CD4-positive, alpha-beta T cell treated with Interleukin-1 beta for 1 hour (primary cell): ENCODE measurements at places on chromosomes 1 and 21.

DNA sequence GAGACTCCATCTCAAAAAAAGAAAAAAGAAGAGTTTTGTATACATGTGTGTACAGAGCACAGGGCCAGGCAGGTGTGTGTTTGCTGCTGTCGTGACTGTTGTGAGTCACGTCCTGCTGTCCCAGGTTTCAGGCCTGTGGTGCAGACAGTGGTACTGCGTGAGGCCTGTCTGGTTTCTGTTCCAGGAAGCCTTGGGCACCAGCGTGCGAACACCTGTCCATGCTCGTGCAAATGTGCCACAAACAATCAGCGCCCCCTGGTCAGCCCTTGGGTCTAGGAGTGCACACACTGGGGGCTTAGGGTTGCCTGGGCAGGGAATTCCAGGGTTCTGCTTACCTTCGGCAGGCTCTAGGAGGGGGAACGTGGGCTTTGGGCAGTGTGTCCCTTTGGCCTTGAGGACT is 16.9 kb downstream of the GPR157 start:
- DNase-seq = no peak

DNA sequence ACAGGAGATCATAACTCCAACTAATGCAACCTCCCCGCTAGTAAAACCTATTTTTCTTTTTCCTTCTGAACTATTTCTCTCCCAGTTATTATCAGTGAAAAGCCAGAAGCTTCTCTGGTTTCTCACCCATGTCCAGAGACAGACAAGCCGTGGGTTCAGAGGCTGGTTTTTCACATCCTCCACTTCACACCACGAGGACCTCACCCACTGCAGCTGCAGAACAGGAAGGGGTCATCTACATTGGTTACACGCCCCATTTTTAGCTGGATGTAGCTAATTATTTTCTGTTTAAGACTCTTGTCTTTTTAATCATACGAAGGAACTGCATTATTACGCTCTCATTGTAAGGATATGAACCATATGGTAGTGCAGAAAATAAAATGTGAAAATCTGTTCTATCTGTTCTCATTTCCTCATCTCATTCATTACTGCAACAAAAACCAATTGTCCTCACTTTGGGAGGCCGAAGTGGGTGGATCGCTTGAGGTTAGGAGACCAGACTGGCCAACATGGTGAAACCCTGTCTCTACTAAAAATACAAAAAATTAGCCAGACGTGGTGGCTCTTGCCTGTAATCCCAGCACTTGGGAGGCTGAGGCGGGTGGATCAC is 39.1 kb upstream of the CLDN14 start:
- DNase-seq = no peak

DNA sequence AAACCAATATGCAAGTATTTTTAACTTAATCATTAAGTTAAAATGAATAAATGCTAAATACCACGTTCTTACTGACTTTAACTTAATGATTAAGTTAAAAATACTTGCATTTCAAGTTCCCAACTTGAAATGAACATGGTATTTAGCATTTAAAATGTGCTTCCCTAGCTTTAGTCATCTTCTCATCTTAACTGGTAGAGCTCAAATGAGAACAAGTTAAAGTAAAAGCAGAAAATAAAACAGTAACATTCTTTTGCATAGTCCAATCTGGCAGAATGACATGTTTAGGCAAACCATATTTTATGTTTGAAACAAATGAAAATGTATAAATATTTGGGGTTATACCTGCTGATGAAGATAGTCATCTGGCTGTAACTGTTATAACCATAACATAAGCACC is 186.0 kb downstream of the APP start:
- no peak for DNase-seq

GRCh38 chr1:10514490-10515235 is 39.9 kb downstream of the PEX14 start:
- peak; percentile 55 for DNase-seq

- no peak for DNase-seq
Observed at GRCh38 chr1:222931023-222931422, 116.2 kb downstream of the DISP1 start.

GRCh38 chr1:7857985-7858384 is 5.1 kb upstream of the UTS2 start:
- DNase-seq = no peak

GRCh38 chr1:152398812-152399698 is 15.0 kb downstream of the CRNN start:
- DNase-seq = peak; percentile 17

DNA sequence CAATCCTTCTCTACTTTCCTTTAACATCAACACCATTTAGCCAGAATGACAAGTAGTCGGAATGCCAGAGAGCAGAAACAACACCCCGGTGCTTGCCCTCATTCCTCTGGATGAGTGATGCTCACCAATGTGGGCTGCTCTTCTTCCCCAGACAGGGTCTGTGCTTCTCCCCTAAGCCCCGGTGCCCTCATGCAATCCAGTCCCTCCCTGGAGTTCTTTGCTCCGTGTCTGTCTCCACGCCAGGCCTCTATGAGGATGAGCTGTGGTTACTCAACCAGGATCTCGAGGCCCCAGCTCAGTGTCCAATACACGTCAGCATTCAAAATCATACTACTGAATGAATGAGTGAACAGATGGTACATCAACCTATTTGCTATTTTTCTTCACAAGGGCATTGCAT is 29.7 kb upstream of the PDE9A start:
- DNase-seq = no peak

DNA sequence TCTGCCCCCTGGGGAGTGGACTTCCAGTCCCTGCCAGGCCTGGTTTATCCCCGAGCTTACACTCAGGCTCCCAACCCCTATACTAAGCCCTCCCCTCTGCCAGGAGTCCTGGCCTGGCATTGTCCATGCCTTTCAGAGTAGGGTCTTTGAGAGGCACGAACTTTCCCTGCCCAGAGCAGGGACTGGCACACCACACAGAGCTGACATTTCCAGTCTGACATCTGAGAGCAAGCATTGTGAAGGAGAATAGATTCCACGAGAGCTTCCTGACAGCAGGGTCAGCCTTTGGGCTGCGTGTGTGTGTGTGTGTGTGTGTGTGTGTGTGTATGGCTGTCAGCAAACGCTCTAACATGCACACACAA is 59.5 kb upstream of the LAPTM5 start:
- DNase-seq = no peak

DNA sequence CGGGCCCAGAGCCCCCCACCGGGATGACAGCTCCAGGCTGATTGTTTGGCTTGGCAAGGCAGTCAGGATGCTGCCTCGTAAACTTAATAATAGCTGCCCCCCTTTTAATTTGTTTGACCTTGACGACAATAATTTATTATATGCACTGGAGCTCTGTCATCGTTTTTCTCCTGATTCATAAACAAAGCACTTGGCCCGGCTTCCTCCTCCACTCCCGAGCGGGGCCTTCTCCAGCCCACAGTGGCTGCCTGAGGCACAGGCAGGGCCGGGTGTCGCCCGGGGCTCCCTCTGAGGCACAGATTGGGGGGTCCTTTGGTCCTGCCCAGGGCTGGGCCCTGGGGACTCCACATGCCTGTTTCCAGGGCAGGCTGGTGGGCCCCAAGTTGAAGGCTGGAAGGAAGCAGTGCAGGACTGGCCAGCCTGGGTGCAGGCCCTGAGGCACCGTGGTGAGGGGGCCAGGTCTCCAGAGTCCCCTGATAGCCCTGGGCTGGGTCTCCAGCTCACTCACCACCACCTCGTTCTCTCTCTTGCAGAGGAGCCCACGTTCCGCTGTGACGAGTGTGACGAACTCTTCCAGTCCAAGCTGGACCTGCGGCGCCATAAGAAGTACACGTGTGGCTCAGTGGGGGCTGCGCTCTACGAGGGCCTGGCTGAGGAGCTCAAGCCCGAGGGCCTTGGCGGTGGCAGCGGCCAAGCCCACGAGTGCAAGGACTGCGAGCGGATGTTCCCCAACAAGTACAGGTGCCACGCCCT is 52.0 kb upstream of the ARHGEF16 start:
- no peak for DNase-seq

DNA sequence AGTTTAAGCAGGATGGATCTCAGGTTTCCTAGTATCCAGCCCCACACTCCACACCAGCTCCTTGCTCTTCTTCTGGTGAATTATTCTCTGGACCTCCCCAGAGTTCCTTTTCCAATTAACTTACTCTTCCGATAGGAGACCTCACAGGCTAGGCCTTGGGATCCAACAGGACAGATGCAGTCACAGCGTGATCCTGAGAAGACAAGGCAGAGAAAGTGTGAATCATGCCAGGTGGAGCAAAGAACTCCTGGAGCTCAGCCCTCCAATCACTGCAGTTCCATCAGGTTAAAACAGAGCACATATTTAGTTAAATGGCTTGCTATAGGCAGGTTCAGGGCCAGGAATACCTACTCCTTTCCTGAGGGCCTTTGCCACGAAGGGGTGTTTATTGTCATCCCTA is 34.1 kb downstream of the C8B start:
- no peak for DNase-seq

GRCh38 chr1:41322835-41323234 is 38.4 kb upstream of the FOXO6 start:
- peak; percentile 29 for DNase-seq
